Fibroblast of mammary gland (primary cell): ENCODE measurements at places on chromosomes 12 and 14.

DNA sequence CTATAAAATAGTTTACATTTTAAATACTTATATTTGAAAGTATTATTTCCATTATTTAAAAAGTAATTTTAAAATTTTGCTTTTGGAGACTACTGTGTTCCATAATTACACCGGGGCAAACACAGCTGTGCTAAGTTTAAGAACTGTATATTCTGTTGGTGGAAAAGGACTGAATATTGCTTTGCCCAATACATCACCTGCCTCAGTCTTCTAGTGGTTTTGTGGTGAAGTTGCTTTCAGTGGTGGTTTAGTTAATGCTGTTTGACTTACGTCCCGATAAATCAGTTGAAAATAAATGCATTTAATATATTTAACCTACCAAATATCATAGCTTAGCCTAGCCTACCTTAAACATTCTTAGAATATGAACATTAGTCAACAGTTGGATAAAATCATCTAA, 23.4 kb downstream of the FBXO34 start:
- no peak for DNase-seq

DNA sequence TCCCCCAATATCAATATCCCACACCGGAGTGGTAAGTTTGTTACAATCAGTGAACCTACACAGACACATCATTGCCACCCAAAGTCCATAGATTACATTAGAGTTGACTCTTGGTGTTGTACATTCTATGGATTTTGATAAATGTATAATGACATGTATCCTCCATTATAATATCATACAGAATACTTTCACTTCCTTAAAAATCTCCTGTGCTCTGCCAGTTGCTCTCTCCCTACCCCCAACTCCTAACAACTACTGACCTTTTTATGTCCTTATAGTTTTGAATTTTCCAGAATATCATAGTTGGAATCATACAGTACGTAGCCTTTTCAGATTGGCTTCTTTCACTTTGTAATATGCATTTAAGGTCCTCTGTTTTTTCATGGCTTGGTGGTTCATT, 48.4 kb downstream of the SLC4A8 start:
- no peak for DNase-seq

GRCh38 chr12:14156606-14157005, 175.2 kb upstream of the GRIN2B start:
- DNase-seq, result no peak

- no peak for DNase-seq
Measured at GRCh38 chr12:121791671-121792551, 1.6 kb downstream of the RHOF start.

DNA sequence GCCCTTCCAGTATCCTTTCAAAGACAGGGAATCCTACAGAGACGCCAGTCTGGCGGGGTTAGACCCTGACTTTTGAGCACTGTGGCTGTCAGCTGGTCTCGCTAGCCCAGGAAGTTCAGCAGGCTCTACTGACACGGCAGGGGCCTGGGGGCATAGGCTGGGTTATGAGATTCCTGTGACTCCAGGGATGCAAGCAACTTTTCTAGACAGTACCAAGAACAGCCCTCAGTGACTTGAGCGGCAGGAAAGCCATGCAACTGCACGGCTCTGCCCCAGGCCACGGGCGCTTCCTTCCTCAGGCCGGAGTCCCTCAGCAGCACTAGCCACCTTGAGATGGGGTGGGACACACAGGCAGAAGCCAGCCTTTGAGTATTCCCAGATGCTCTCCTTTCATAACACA, 5.1 kb upstream of the SIVA1 start:
- DNase-seq, result no peak
